ENCODE measurements at places on chromosomes 11 and 22.

DNA sequence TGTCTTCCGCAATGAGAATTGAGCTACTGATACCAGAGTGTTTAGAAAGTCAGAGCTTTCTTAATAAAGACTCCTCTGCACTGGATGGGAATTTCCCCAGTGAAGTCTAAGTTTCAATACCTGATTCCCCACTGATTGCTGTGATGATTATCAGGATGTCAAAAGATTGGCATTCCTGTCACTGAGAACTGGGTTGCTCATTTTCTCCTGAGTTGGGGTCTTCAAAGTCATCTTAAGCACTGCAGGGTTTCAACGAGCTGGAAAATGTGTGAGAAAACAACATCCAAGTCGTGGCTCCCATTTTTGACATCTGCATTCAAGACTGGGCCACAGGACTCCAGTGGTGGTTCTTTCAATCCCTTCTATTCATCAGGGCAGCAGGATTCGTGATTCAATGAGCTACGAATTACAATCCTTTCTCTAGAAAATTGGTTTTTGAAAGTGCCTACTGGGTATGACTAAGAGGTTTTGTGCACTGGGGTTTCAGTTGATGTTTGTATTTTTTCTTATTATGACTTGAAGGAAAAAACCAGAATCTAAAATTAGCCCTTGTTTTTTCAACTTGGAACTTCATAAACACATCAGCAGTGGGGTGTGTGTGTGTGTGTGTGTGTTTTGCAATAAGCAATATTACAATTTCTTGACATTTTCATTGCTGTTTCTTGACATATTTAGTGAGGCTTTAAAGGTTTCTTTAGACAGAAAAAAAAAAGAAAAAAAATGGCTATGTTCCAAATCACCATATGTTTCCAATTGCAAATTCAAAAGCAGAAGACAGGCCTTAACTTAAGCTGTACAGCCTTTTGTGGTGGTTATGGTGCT is 233.0 kb downstream of the FAM76B start:
- DNase-seq: no peak

DNA sequence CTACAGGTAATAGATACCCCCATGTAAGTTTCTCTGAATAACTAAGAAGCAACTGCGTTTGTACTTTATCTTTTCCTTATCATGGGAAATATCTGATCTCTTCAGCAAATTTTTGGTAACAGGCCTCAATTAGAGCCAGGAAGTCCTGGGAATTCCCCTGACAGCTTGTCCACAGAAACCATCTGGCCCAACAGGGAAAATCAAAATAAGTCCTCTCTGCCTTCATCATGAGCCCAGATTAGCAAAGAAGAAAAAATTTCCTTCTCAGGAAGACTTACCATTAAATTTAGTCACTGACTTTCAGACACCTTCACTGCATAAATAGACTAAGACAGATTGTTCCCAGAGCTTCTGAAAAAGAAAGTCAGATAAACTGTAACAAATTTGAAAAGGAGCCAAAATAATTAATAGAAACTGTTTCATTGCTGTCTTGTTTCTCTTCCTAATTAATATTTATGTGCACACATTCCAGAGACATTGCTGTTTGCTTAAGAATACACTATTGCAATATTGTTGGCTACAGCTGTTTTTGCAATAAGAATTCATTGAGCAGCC is 278.1 kb upstream of the FAT3 start:
- DNase-seq: no peak

DNA sequence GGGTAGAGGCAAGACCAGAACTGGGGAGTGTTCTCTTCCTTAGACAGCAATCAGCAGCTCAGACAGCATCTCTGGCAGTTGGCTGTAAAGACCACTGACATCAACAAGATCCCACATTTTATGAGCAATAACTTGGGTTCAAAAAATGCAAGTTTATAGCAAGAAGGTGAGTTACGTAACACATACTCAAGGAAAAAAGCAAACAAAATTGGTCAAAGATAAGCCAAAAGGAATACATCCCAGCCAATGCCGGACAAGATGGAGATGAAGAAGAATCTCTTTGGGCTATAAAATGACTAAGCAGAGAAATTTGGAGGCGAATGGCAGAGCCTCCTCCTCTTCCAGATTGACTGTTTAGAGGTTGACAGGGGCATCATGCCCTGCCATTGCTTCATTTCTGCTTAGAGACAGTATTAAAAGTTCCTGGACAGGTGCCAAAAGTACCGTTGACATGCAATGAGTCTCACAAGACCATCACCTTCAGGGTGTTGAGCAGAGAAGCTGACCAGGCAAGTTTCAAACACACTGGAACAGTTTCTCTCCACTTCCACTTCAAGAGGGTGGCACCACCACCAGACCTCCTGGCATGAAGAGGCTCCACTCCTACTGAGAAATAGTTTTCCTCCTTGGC is 55.9 kb downstream of the ENDOD1 start:
- DNase-seq: no peak

GRCh38 chr11:59115553-59115952 is 8.5 kb downstream of the FAM111B start:
- no peak for DNase-seq

- no peak for DNase-seq
Observed at GRCh38 chr11:58958500-58958899, 19.2 kb downstream of the GLYATL1 start.

- DNase-seq: no peak
Observed at GRCh38 chr11:18168372-18168771, 4.3 kb upstream of the MRGPRX4 start.

DNA sequence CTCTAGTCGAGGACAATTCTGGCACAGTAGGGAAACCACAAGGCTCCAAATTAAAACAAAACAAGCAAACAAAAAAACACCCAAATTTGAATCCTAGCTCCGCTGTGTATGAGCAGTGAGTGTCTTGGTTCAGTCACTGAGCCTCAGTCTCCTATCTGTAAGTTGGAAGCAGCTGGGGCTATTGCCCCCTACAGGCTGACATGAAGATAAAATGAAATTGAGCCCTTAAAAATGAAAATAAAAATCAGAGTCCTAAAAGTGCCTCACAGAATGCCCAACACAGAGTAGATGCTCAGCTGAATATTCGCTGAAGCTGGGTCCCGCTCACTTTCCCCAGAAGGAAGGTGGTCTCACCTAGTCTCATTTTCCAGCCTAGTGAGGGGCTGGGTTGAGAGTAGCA is 65.2 kb downstream of the PDE2A start:
- no peak for DNase-seq
